ENCODE measurements at places on chromosomes 5 and 9.
A peak's percentile ranks its signal among the peaks of the same experiment; 100 is the strongest.

DNA sequence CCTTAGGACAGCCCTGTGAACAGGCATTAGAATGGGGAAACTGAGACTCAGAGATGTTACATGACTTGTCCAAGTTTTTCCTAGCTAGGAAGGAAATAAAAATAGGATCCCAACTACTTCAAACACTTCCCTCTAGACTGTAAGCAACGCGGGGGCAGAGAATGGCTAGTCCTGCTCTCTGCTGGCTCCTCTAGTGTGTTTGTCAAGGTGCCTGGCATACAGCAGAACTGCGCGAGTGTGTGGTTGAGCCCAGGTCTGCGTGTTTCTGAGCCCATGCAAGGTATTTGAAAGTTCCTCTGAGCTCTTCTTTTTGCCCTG, 152.5 kb downstream of the MACROH2A1 start:
- ATAC-seq: peak; percentile 37

DNA sequence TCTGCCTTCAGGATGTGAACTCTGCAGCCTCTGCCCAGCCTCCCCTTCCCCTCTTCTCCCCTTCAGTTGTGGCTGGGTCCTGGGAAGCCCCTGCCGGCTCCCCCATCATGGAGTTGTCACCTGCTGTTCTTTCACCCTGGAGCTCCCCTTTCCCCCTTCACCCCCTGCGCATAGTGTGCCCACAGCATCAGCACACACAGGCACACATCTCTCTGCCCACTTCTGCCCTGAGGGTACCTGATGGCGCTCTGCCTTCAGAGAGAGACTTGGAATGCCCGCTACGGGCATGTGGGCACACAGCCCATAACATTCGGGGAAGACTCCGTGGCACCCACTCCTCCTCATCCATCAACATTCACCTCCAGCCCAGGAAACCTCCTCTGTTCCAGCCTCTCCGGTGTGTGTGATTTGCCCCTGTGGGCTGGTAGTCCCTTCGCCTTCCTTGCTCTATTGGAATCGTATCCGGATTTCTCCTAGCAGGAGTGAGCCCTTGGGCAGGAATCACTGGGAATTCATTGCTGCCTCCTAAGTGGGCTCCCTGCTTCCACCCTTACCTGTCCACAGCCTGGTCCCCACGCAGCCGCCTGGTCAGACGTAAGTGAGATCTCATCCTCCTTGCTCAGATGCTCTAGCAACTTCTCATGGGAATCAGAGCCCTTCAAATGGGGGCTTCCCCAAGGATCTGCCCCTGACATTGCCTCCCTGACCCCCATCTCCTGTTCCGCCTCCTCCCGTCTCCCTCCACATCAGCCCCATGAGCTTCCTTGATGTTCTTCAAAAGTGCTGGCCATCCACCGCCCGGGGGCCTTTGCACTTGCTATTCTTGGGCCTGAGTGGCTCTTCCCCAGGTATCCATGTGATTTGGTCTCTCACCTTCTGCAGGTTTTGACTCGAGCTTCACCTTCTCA, 61.5 kb upstream of the CTSL start:
- ATAC-seq: no peak

DNA sequence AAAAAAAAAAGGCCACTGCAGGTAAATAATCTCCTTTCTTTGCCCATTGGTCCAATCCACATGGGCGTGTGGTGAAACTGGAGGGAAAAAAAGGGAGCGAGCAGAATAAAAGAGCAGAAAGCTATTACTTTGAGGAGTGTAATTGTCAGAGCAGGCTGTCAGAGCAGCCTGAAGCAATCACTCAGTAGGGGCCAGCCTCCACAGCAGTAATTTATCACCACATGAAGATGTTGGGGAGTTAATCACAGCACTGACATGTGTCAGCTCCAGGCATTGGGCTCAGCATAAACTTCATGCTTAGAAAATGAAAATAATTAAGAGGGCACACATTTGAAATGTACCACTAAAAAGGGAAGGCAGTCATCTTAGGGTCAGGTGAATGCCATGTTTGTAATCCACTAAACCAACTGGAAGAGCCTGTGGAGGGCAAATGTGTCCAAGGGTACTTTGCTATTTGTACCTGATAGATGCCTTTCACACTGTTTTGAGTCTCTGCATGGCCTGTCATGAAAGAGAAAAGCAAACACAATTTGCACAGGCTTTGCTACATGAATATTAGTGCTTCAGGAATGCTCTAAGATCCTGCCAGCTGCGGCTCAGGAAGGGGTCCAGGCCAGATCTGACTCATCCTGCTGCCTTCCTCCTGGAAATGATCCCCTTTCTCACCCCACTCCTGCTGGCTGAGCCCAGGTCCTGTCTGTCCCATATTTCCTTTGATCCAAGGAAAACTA, 2.9 kb upstream of the PTGER4 start:
- ATAC-seq: no peak

DNA sequence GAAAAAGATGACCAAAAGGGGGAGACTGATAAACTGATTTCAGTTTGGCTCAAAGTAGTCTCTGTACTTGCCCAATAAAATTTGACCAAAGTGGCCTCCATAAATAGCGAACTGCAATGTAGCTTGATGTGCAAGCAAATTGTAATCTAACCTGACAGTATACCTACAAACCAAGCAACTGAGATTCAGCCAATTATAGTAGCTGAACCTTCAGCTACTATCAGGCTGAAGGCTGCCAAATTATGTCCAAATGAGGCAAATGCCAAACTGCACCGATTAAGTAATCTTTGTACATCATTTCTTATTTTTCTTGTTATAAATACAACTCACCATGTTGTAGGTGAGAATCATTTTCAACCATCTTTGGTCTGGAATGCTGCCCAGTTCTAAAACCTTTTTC, 390.6 kb downstream of the CDH9 start:
- no peak for ATAC-seq

GRCh38 chr5:99866740-99867139, 668.4 kb upstream of the FAM174A start:
- ATAC-seq: no peak
